ENCODE measurements at places on chromosomes 6 and 20.

GRCh38 chr6:128538763-128539162 is 18.4 kb upstream of the PTPRK start:
- no peak for DNase-seq

- no peak for DNase-seq
These were observed 24.8 kb upstream of the CCND3 start for GRCh38 chr6:41966214-41966920.

- DNase-seq: peak; percentile 12
These were observed 77.4 kb downstream of the PRDM1 start for GRCh38 chr6:106163446-106163965.

DNA sequence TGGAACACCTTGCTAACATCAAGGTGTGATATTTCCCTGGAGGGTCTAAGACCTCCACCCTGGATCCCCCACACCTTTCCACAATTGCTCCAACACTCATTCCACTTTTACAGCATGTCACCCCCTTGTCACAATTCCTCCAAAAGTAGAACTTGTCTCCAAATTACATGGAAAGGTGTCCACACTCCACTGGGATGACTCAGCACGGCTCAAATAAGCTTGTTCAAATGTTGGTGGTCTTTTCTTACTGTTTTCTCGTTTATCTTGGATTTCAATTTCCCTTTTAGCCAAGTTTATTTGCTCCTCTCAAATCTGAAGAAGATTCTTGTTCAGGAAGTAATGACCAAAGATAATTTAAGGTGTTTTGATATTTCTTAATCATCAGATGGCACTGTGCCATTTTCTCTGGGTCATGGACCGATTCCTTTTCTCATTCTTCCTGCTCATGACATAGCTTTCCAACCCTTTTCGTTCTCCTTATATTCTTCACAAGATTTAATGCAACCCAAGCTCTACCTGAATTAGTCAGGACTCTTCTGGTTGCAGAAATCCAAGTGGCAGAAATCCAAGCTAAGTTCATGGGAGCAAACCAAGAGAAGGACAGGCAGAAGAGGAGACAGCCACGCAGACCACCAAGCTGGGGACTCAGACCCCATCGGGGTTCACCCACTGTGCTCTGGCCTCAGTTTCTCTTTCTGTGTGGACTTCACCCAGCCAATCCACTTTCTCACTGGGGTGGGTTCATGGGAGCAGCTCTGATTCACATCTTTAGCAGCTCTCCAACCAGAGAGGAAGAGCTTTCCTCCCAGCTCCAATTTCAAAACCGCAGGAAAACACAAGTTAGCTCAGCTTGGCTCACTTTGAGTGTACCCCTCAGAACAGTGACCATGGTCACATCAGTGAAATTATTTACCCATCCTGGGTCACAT is 110.5 kb upstream of the CDYL start:
- no peak for DNase-seq

DNA sequence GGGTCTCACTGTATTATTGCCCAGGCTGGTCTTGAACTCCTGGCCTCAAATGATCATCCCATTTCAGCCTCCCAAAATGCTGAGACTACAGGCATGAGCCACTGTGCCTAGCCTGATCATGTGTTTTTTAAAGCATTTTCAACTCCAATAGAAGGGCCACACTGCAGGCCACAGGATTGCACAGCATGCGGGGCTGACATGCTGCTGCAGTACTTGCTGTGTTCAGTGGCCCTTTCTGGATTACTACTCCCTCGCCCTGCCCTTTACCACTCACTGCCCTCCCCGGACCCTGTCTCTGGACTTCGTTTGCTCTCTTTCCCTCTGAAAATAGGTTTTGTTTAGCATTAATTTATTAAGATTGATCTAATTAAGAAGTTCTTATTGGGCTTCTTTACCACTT is 37.3 kb downstream of the HECA start:
- DNase-seq: no peak

DNA sequence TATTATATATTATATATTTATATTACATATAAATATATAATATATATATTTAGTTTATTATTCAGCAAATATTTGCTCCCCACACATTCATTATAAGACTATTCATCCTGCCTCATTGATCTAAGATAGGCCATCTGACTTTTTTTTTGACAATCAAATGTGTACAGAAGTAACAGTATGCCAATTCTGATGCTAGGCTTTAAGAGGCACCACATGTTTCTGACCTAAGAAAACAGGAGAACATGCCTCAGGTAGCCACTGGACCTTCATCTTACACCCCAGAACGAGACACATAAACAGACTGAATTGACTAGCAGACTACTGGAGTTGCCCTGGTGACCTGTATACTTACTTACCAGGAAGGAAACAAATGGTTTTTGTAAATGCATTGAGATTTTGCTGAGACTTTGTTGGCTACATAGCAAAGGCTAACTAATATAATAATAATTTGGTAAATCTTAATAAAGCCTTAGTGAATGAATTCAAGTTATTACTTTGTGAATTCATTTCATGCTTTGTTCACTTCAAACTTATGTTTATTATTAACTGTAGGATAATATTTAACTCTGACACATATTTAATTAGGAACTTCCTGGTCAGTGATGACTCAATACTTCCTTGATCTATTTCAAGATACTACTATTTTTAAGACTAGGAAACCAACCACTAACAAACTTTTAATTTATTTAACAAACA is 13.4 kb upstream of the MYO6 start:
- no peak for DNase-seq

- no peak for DNase-seq
These were observed 25.8 kb upstream of the KCNK5 start for GRCh38 chr6:39254999-39255535.

DNA sequence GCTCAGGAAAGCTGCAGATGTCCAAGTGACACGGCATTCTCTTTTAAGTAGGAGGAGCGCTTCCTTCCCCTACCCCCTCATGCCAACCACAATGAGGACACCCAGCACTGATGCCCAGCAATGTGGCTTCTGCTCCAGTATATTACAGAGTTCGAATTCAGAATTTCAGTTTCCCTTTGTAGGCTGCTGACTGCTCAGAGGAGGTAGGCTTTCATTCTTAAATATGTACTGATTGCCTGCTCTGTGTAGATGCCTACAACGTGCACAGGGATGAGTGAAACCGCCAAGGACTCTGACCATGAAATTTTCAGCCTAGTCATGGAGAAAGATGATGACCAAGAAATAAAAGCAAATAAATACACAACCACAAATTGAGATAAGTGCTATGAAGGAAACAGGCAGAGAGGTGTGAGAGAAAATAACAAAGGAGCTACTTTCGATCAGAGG is 50.9 kb upstream of the TNFAIP3 start:
- peak; percentile 15 for DNase-seq

DNA sequence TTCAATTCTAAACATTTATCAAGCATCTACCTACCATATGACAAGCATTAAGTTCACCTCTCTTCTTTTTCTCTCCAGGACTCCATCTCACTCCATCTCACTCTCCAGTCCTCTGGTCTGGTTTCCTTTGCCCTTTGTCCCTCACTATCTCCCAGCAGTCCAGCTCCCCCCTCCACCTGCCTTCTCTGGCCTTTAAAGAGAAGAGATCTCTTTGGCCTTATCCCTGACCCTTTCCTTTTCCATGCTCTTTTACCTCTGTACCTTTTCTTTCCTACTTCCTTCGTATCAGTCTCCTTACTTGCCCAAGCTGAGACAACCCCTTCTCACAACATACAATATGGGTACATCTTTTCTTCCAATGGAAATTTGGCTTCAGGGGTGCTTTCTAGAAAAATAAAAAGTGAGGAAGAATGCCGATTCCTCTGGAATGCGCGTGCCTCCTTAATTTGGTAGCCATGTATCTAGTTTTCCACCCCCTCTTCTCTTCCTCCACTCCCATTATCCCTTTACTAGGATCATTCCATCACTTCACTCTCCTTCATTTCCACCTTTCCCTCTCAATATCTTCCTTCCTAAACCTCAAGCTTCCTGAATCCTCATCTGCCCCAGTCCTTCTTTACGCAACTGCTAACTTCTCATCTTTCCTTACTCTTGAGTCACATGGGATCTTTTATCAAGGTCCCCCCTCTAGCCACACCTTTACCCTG is 745 bp upstream of the AGPAT1 start:
- DNase-seq: peak; percentile 53

GRCh38 chr20:45904583-45905504 is 7.1 kb downstream of the PLTP start:
- no peak for DNase-seq

- DNase-seq: no peak
These were observed 294.2 kb upstream of the JARID2 start for GRCh38 chr6:14951704-14952103.

- no peak for DNase-seq
These were observed 22.7 kb upstream of the NTSR1 start for GRCh38 chr20:62685781-62686555.

- DNase-seq: peak; percentile 63
These were observed 1729.5 kb downstream of the GRIK2 start for GRCh38 chr6:103122766-103123601.

GRCh38 chr6:67883500-67884366 is 751.3 kb upstream of the ADGRB3 start:
- no peak for DNase-seq

DNA sequence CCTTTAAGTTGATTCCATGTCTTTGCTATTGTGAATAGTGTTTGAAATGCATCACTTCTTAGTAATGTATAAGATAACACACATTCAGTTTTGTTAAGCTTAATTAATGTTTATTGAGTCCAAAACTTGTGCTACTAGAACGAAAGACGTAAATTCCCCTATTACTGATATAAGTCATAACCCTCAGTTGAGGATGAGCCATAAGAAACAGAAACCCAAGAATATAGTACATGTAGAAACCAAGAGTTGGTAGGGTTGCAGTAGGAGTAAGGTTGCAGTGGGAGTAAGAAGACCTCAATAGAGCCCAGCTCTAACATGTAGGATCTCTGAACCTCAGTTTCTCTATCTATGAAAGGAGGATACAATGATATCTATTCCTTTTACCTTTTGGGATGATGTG is 19.3 kb downstream of the CITED2 start:
- no peak for DNase-seq

- DNase-seq: no peak
These were observed 231.9 kb downstream of the DLL1 start for GRCh38 chr6:170058878-170059485.

DNA sequence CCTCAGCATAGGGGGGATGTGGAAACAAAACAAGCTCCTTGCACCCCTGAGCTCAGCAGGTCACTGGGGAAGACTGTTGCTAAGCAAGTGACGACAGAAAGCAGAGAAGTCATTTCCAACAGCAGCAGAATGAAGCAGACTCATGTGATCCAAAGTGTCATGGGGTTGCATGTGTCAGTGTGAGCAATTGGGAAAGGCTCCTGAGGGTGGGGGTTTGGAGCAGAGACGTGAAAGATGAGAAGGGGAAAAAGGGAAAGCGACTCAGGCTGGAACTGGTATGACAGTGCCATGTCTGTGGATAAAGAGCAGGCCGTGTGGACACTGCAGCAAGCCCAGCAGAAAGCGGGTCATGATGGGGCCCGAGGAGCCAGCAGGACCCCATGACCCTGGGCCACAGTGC is 363.9 kb downstream of the PREX1 start:
- DNase-seq: peak; percentile 48

GRCh38 chr6:85252552-85252951 is 197.3 kb upstream of the NT5E start:
- no peak for DNase-seq

GRCh38 chr6:124661097-124661661 is 301.1 kb upstream of the RNF217 start:
- DNase-seq: no peak

DNA sequence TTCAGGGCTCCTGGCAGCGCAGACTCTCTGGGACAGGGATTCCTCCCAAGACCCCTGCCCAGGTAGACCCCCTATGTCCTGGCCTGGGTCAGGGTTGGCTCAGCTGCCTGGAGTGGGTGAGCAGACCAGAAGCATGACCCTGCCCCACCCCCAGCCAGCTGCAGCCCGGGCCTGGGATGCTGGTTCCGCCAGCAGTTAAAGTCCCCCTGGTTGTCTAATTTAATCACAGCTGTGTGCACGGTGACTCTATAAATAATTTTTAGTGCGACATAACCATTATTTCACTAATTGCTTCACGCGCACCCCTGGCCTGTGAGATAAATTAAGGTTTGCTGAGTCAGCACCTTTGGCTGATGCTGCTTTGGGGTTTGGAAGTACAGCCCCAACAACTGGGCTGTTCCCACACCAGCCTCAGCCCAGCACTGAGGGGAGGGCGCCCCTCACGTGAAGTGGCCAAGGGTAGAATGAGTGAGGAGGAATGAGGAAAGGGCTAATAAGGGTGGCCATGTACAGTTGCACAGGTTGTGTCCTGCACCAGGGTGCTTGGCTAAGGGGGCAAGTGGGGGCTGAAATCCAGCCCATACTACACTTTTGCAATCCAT is 26.1 kb upstream of the CDH22 start:
- no peak for DNase-seq

- peak; percentile 51 for DNase-seq
These were observed 186.2 kb upstream of the TNFAIP3 start for GRCh38 chr6:137680705-137681346.

- no peak for DNase-seq
These were observed 205.4 kb downstream of the ZFAND3 start for GRCh38 chr6:38024908-38025307.

- no peak for DNase-seq
These were observed 39.4 kb downstream of the HFE start for GRCh38 chr6:26126394-26127235.

DNA sequence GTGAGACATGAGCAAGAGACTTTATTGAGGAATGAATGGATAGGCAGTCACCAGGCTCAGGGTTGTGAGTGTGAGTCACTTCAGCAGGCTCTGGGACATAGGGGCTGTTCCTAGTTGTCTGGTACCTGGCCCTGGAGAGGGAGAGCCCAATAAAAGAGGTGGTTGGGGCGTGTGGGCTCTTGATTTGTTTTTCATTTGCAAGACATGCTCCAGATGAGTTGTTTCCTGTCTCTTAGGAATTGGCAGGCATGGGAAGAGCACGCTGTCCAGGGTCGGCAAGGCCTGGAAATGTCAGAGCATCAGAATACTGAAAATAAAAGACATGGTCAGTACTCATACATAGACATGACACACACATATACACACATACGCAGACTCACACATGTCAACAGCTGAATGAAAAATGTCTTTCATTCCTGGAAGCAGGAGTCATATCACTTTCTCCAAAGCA is 166.3 kb upstream of the SULF2 start:
- no peak for DNase-seq

GRCh38 chr20:58011106-58011946 is 217.1 kb downstream of the ANKRD60 start:
- no peak for DNase-seq

GRCh38 chr6:10687582-10687981 is 6.8 kb downstream of the C6orf52 start:
- DNase-seq: no peak
